ENCODE measurements at places on chromosomes 2 and 18. TPM values are rescaled to one million over a fixed set of nuclear protein-coding genes. Genes with fewer than 3 reads are reported as not detected.

DNA sequence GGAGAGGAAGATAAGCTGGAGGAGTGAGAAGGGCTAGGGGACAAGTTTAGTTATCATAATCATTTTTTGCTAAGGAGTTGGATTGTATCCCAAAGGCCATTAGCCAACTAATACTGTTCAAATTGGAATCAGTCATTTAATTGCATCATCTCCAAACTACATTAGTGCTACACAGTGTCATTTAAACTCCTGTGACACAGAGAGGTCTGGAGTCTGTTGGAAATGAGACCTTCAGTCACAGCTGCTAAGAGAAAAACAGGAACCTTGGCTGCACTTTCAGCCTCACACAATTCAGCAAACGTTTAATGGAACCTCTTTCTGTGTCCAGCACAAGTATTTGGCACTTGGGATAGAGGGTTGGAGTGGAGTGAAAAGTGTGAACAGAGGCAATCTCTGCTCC, 175.5 kb upstream of the MGAT5 start:
- H3K27ac ChIP-seq: no peak overlapping the region
- no peaks in the 10 kb centered on the region for H3K4me1 ChIP-seq
- H3K36me3 ChIP-seq: no peaks in the 10 kb centered on the region
- H3K27me3 ChIP-seq: no peaks in the 10 kb centered on the region

- no peaks in the 10 kb centered on the region for H3K36me3 ChIP-seq
- no peaks in the 10 kb centered on the region for H3K27me3 ChIP-seq
- DNase-seq: no peak
- peaks cover 16% of the 10 kb centered on the region for H3K4me1 ChIP-seq
These were observed 99.1 kb downstream of the NRP2 start for GRCh38 chr2:205781244-205781931.

- no peak overlapping the region for H3K27ac ChIP-seq
- no peaks in the 10 kb centered on the region for H3K4me1 ChIP-seq
- H3K27me3 ChIP-seq: no peaks in the 10 kb centered on the region
These were observed 15.9 kb upstream of the C1QL2 start for GRCh38 chr2:119174216-119174992.

DNA sequence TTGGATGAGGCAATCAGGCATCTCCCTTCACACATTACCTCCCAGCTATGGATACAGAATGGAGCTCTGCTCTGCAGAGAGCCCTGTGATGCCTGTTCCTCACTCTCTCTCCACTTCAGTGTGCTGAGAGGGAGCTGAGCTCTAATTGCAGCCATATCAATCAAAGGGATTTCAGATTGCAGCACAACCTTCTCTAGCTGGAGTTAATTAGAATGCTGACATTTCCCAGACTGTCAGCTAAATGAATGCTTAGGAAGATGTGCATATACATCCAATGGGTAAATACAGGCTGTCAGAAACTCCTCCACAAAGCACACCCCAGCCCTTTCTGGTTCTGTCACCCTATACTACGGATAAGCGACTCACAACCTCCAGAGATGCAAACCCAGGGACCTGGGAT, 402.6 kb downstream of the EIPR1 start:
- H3K36me3 ChIP-seq: no peaks in the 10 kb centered on the region
- no peaks in the 10 kb centered on the region for H3K27me3 ChIP-seq
- no peak overlapping the region for H3K4me3 ChIP-seq
- H3K27ac ChIP-seq: no peak overlapping the region

Gene ARHGAP15
- total RNA-seq: 15.3 TPM

Gene VWA3B
- total RNA-seq: 25.3 TPM

Gene CCDC195
- not detected for total RNA-seq

Gene TPO
- total RNA-seq: not detected

Gene EVX2
- not detected for total RNA-seq

All from upper lobe of left lung (tissue), 6 donors.